ENCODE measurements at places on chromosomes 5 and 9.

- no peak for DNase-seq
Observed at GRCh38 chr5:6166698-6167394, 211.5 kb downstream of the MED10 start.

GRCh38 chr5:6626508-6626907 is 6.3 kb downstream of the NSUN2 start:
- no peak for DNase-seq

DNA sequence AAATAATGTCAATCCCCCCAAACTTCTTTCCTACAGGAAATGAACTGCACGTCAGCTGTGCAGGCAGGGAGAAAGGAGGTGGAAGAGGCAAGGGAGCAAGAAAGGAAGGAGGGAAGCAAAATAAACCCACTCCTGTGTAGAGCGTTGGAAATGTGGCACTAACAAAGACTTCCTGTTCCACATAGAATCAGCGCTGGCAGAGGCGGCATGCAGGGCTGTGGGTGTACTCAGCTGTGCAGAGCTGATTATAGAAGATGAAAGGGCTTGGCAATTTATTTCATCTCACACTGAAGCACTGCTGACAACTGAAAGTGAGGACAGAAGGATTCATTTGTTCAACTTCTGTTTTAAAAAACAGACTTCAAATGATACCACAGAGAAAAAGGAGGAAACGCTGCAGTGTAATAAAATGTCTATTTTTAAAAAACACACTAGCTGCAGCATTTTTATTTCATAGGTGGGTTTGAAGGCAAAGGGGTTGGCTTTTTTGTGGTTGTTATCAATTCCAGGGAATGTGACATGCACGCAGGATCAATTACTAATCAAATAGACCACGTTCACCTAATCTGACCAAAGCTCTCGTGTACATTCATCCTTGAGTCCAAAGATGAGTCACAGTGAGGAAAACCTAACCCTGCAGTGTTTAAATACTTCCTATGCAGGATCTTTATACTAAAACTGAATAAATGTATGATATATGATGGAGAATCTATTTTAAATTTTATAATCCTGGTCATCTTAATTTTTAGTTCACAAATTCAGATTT is 583.5 kb downstream of the ZNF608 start:
- DNase-seq: no peak

GRCh38 chr9:20023961-20024571 is 235.2 kb upstream of the SLC24A2 start:
- DNase-seq: no peak

GRCh38 chr5:53031695-53032096 is 42.5 kb downstream of the ITGA2 start:
- DNase-seq: peak; percentile 50

DNA sequence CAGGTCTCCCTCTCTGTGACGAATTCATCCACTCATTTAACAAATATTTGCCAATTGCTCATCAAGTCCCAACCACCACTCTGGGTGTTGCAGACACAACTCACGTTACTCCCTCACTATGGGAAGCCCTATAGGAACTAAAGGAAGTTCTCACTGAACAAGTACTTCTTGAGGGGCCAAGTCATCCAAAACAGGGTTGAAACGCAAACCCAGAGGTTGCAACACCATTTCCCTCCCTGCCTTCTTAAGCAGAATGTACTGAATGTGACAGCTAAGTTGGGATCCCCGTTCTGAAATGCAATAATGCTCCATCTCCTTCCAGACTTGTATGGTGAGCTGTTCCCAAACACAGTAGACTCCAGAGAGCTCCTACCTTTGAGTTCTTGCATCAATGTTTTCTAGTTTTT is 34.3 kb downstream of the EPB41L4B start:
- no peak for DNase-seq

GRCh38 chr9:16289639-16290038 is 580.8 kb downstream of the BNC2 start:
- DNase-seq: no peak

- no peak for DNase-seq
Observed at GRCh38 chr9:99516657-99517049, 294.6 kb downstream of the SEC61B start.

Data from LNCaP clone FGC (cell line).